H4 (cell line): ENCODE measurements at places on chromosomes 13 and 19. TPM values are rescaled to one million over a fixed set of nuclear protein-coding genes. Genes with fewer than 3 reads are reported as not detected.

- DNase-seq, result no peak
Measured at GRCh38 chr19:18513868-18514267, 8.0 kb downstream of the ELL start.

- peak; percentile 4 for DNase-seq
Measured at GRCh38 chr13:91520952-91521351, 122.5 kb downstream of the GPC5 start.

The ZNF8 gene
- 3.1 and 4.3 TPM in 2 replicates for total RNA-seq

The MADCAM1 gene
- total RNA-seq, result not detected in 2 replicates

DNA sequence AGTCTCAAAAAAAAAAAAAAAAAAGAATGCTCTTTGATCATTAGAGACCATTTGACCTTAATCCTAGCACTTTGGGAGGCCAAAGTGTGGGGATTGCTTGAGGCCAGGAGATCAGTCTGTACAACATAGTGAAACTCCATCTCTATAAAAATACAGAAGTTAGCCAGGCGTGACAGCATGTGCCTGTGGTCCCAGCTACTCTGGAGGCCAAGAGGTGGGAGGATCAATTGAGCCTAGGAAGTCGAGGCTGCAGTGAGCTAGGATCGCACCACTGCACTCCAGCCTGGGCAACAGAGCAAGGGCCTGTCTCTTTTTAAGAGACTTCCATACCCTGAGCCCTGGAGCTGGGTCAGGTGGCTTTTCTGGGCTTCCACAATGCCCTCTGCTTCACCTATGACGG lies 11.5 kb upstream of the COLGALT1 start:
- no peak for DNase-seq

GRCh38 chr13:100442095-100442832 lies 146.3 kb downstream of the GGACT start:
- no peak for DNase-seq

GRCh38 chr13:80441968-80442367 lies 101.0 kb upstream of the SPRY2 start:
- DNase-seq, result no peak

GRCh38 chr13:45207319-45207718 lies 6.5 kb upstream of the KCTD4 start:
- peak; percentile 7 for DNase-seq

DNA sequence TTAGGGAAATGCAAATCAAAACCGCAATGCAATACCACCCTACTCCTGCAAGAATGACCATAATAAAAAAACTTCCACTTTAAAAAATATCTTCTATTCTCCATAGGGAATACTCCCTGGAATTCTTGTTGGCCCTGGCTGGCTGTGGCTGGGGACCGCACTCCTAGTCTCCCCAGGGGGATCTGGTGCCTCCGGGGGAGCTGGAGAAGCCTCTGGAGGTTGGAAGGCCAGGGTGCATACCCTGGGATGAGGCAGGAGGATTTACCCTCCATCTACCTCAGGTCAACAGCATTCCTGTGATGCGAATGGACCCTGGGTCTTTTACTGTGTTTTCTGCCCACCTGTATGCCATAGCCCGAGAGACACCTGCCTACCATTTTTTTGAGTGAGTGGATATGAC lies 120.0 kb upstream of the ZNF536 start:
- no peak for DNase-seq

The CEACAM8 gene
- total RNA-seq, result not detected in 2 replicates

- DNase-seq, result no peak
Measured at GRCh38 chr19:3057275-3057714, 5.0 kb downstream of the TLE5 start.

- DNase-seq, result no peak
Measured at GRCh38 chr19:11375143-11375948, 880 bp downstream of the SWSAP1 start.

DNA sequence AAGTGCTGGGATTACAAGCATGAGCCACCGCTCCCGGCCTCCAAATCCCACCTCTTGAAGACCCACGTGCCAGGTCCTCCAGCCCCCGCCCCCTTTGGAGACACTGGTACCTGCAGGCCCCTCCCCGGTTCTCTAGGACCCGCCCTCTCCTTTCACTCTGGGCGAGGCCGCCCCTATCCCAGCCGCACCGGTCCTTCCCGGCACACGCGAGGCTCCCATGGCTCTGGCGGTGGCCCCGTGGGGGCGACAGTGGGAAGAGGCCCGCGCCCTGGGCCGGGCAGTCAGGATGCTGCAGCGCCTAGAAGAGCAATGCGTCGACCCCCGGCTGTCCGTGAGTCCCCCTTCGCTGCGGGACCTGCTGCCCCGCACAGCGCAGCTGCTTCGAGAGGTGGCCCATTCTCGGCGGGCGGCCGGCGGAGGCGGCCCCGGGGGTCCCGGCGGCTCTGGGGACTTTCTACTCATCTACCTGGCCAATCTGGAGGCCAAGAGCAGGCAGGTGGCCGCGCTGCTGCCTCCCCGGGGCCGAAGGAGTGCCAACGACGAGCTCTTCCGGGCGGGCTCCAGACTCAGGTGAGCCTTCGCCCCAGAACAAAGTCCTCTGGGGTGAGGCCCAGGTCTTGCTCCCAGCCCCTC lies at the start of gene CBLC:
Gene CBLC, plus strand, starts transcription at position 176 of the 633 bp plus-strand sequence. Its CDS starts 42 bp downstream, at position 218.
- DNase-seq, result no peak

- no peak for DNase-seq
Measured at GRCh38 chr13:29540334-29540733, 55.2 kb downstream of the SLC7A1 start.

DNA sequence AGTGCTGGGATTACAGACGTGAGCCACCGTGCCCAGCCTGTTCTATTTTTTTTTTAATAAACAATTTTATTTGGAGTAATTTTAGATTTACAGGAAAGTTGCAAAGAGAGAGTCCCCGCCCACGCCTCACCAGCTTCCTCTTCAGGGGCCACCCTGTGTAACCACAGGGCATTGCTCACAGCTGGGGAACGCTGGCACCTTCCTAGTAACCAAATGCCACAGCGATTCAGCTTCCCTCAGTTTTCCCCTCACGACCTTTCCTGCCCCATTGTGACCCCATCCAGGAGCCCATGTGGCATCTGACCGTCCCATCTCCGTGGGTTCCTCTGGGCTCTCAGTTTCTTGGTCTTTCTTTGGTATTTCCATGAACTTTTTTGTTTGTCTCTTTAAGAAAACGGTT lies 83.9 kb downstream of the GNG7 start:
- peak; percentile 82 for DNase-seq

GRCh38 chr13:40776681-40777165 lies 5.7 kb upstream of the MRPS31 start:
- DNase-seq, result peak; percentile 29

GRCh38 chr19:45711851-45712698 lies 18.6 kb downstream of the FBXO46 start:
- no peak for DNase-seq

The ZNF729 gene
- total RNA-seq, result 0.08 TPM in 1 of 2 replicates, not detected in the other

The SLAIN1 gene
- total RNA-seq, result 1.4 and 2.4 TPM in 2 replicates

The CABP5 gene
- total RNA-seq, result 0.47 TPM in 1 of 2 replicates, not detected in the other

DNA sequence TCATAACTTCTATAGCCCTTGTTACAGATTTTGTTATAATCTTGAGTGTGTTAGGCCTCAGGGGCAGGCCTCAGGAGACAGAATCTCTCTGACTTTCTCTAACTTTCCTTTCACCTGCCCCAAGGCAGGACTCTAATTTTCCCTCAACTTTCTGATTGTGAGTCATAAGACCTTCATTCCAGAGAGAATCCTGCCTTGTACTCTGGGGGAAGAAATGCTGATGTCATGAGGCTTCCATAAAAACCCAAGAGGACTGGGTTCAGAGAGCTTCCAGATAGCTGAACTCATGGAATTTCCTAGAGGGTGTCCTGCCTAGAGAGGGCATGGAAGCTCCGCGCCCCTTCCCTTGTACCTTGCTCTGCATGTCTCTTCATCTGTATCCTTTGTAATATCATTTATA lies 5.3 kb upstream of the KBTBD6 start:
- peak; percentile 25 for DNase-seq

GRCh38 chr13:26255115-26255514 lies 1.2 kb downstream of the CDK8 start:
- no peak for DNase-seq

- DNase-seq, result peak; percentile 80
Measured at GRCh38 chr19:11530432-11530831, 1.5 kb upstream of the ECSIT start.

DNA sequence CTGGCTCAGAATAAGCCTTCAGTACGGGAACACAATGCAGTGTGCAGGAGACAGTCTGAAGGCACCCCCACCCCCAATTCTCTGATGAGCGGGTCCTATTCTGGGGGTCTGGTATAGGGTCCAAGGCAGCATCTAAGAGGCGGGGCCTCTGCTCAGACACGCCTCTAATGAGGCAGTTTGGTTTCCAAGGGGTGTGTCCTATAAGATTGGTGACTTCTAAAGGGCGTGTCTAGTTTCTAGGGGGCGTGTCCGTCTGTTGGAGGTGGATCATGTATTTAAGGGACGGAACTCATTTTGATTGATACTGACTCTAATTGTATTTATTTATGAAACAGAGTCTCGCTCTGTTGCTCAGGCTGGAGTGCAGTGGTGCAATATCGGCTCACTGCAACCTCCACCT lies 8.7 kb downstream of the FIZ1 start:
- DNase-seq, result no peak

DNA sequence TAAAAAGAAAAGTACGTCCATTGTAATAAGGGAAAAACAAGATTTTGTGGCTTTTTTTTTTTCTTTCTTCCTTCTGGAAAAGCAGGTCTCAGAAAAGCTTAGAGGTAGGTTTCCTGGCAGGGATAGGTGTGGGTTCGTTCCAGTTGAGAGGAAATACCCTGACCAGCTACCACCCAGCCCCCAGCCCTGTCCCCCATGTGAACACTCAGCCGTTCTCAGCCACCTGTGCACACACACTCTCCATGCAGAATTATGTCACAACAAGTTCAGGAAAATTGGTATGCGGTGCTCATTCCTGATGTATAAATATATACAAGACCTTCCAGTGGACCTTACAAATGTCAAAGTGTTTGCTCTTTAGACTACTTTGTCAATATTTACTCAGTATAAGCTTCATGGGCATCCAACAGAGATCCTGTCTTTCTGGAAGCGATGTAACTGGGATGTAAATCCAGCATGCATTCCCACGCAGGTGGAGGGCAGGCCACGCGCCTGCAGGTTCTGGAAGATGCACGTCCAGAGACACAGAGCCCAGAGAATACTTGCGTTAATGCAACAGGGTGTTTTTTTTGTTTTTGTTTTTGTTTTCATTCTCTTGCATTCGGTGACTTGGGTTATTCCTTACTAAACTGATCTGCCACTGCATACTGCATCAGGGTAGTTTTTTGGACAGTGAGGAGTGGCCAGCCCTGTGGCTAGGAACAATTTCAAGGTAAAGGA lies 68.8 kb downstream of the TSHZ3 start:
- no peak for DNase-seq

GRCh38 chr13:23790577-23791170 lies 98.5 kb downstream of the MIPEP start:
- no peak for DNase-seq

GRCh38 chr13:66536746-66537145 lies 693.4 kb downstream of the PCDH9 start:
- no peak for DNase-seq

- no peak for DNase-seq
Measured at GRCh38 chr19:5674714-5675113, 5.6 kb downstream of the MICOS13 start.

DNA sequence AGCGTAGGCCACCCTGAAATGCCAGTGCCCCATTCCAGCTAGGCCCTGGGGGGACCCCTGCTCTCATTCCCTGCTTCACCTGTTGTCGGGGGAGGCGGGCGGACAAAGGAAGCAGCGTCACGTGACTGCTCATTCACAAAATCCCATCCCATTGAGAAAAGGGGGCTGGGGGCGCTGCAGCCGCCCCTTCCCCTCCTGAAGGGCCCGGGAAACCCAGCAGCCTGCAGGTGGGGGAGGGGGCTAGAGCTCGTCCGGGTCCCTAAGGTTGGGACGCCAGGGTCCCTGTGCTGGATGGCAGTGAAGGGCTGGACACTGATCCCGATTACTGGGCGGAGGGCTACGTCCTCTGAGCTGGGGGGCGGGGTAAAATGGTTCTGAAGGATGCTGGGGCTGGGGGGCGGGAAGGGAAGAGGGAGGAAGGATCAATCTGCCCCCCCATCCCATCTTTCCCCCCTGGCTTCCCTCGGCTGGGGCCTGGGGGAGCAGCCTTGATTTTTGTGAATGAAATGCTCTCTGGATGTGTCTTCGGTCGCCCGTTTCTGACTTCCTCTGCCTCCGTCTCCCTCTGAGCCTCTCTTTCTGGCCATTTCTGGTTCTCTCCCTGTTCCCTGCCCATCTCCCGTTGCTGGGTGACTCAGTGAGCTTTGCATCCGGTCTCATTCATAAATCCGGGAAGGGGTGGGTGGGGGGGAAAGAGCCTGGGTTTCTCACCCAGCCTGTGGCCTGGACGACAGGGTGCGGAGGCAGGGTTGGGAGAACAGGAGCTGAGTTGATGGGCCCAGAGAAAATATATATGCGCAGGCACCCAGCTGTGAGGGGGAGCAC lies 816 bp downstream of the SPRED3 start:
- peak; percentile 79 for DNase-seq

- DNase-seq, result no peak
Measured at GRCh38 chr13:113901231-113901630, 37.4 kb upstream of the GAS6 start.

The ZNF235 gene
- total RNA-seq, result 1.8 and 3.0 TPM in 2 replicates

The LCP1 gene
- total RNA-seq, result 66.6 and 77.8 TPM in 2 replicates

The CACNA1A gene
- total RNA-seq, result 0.08 TPM in 1 of 2 replicates, not detected in the other

GRCh38 chr19:3984908-3985642 lies at the start of gene EEF2:
Gene EEF2 (minus strand): TSS chr19:3985463. CDS start chr19:3985380, 83 bp downstream.
- peak; percentile 65 for DNase-seq

DNA sequence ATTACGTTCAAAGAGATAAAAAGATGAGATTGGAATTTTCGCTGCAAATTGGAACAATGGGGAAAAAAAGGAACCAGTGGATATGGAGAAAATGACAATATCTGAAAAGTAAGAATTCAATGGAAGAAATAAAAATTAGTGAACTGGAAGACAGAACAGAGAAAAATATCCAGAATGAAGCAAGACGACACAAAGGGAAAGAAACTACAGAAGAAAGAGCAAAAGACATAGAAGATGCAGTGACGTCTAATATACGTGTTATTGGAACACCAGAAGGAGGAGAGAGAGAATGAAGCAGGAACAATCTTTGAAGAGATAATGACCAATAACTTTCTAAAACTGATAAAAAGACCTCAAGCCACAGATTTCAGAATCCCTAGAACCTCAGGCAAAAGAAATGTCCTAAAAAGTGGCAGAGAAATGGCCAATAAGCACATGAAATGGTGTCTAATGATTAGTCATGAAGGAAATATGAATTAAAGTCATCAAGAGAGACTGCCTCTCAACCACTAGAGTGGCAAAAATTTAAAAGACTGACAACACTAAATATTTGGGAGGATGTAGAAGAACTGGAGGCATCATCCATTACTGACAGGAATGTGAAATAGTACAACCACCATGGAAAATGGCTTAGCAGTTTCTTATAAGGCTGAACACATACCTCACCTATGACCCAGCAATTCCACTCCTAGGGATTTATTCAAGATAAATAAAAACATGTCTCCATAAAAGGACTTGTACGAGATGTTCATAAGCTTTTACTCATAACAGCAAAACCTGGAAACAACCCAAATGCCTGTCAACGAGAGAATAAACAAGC lies 56.5 kb downstream of the GADD45B start:
- peak; percentile 68 for DNase-seq

GRCh38 chr13:102845289-102845629 lies 573 bp upstream of the ERCC5 start:
- DNase-seq, result no peak

- no peak for DNase-seq
Measured at GRCh38 chr19:37484406-37485168, 15.4 kb downstream of the ZNF570 start.

The RASIP1 gene
- 0.14 TPM in 1 of 2 replicates, not detected in the other for total RNA-seq

The MAMSTR gene
- total RNA-seq, result 0.31 and 0.51 TPM in 2 replicates

The ZNF43 gene
- 6.2 and 7.1 TPM in 2 replicates for total RNA-seq

GRCh38 chr13:94119360-94119936 lies 360.0 kb downstream of the DCT start:
- no peak for DNase-seq

The CYSLTR2 gene
- total RNA-seq, result not detected in 2 replicates

- no peak for DNase-seq
Measured at GRCh38 chr13:40076765-40077362, 421.4 kb downstream of the COG6 start.
